ENCODE measurements at places on chromosomes 6 and 20. TPM values are rescaled to one million over a fixed set of nuclear protein-coding genes. Genes with fewer than 3 reads are reported as not detected.

- H3K27me3 ChIP-seq = no peaks in the 10 kb centered on the region
- DNase-seq = no peak
- no peaks in the 10 kb centered on the region for H3K36me3 ChIP-seq
- no peaks in the 10 kb centered on the region for H3K4me1 ChIP-seq
- no peak overlapping the region for H3K27ac ChIP-seq
Observed at GRCh38 chr20:21166801-21167200, 40.9 kb downstream of the KIZ start.

- no peak for DNase-seq
- H3K27me3 ChIP-seq = no peaks in the 10 kb centered on the region
- H3K4me1 ChIP-seq = no peaks in the 10 kb centered on the region
Observed at GRCh38 chr6:156191895-156192294, 585.3 kb upstream of the ARID1B start.

GRCh38 chr6:167647737-167648470 is 178.8 kb upstream of the AFDN start:
- no peak for DNase-seq
- H3K36me3 ChIP-seq = no peaks in the 10 kb centered on the region
- H3K27ac ChIP-seq = no peak overlapping the region
- H3K4me1 ChIP-seq = peaks cover 11% of the 10 kb centered on the region

- H3K36me3 ChIP-seq = no peaks in the 10 kb centered on the region
- H3K4me3 ChIP-seq = no peak overlapping the region
- H3K27me3 ChIP-seq = no peaks in the 10 kb centered on the region
- no peak for DNase-seq
- H3K27ac ChIP-seq = no peak overlapping the region
Observed at GRCh38 chr6:109897561-109898080, 80.5 kb upstream of the GPR6 start.

- H3K4me3 ChIP-seq = no peak overlapping the region
- no peak for DNase-seq
- H3K36me3 ChIP-seq = peaks cover 27% of the 10 kb centered on the region
- H3K27ac ChIP-seq = no peak overlapping the region
Observed at GRCh38 chr20:48736231-48736630, 91.6 kb downstream of the PREX1 start.

DNA sequence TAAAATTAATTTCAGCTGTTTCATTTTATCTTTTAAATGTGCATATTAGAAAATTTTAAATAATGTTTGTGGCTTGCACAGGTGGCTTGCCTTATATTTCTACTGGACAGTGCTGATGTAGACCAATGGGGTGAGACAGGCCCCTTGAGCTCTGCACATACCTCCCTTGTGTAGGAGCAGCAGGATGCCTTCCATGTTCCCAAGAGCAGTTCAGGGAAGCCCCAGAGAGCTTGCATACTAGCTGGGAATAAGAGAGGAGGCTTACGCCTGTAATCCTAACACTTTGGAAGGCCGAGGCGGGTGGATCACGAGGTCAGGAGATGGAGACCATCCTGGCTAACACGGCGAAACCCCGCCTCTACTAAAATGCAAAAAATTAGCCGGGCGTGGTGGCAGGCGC is 61.4 kb downstream of the RFPL4B start:
- no peaks in the 10 kb centered on the region for H3K36me3 ChIP-seq
- no peak for DNase-seq
- no peak overlapping the region for H3K4me3 ChIP-seq
- H3K27me3 ChIP-seq = 0 out of 2 replicates have a peak, but pooled peaks cover 1% of the 10 kb centered on the region

- 0 out of 2 replicates have a peak, but pooled peaks cover 6% of the 10 kb centered on the region for H3K27me3 ChIP-seq
- no peak within 1 kb of the TSS for H3K27ac ChIP-seq
- H3K4me1 ChIP-seq = no peaks in the 10 kb centered on the region
- no peaks in the 10 kb centered on the region for H3K36me3 ChIP-seq
Observed at GRCh38 chr6:32589596-32590449, at the start of gene HLA-DRB1. TSS of gene HLA-DRB1 (minus strand) at chr6:32589848. CDS start at chr6:32589742, 106 bp downstream.

- H3K4me3 ChIP-seq = peak overlapping the region; percentile 60
- no peak for DNase-seq
- peaks cover 13% of the 10 kb centered on the region for H3K4me1 ChIP-seq
- no peaks in the 10 kb centered on the region for H3K27me3 ChIP-seq
- peaks cover 23% of the 10 kb centered on the region for H3K36me3 ChIP-seq
- H3K27ac ChIP-seq = peak overlapping the region; percentile 63
Observed at GRCh38 chr20:18506744-18507143, 996 bp upstream of the SEC23B start.

GRCh38 chr20:47295921-47296426 is 60.5 kb downstream of the ZMYND8 start:
- no peaks in the 10 kb centered on the region for H3K4me1 ChIP-seq
- H3K4me3 ChIP-seq = no peak overlapping the region
- H3K27ac ChIP-seq = no peak overlapping the region
- no peak for DNase-seq
- no peaks in the 10 kb centered on the region for H3K27me3 ChIP-seq
- peaks cover 82% of the 10 kb centered on the region for H3K36me3 ChIP-seq

- H3K27ac ChIP-seq = no peak overlapping the region
- H3K4me1 ChIP-seq = no peaks in the 10 kb centered on the region
- H3K4me3 ChIP-seq = no peak overlapping the region
- no peaks in the 10 kb centered on the region for H3K36me3 ChIP-seq
- H3K27me3 ChIP-seq = no peaks in the 10 kb centered on the region
- no peak for DNase-seq
Observed at GRCh38 chr6:133108419-133108818, 132.7 kb upstream of the EYA4 start.

GRCh38 chr6:114403858-114404257 is 61.0 kb upstream of the HS3ST5 start:
- no peaks in the 10 kb centered on the region for H3K36me3 ChIP-seq
- H3K4me3 ChIP-seq = no peak overlapping the region
- no peak for DNase-seq
- H3K27ac ChIP-seq = no peak overlapping the region
- H3K27me3 ChIP-seq = no peaks in the 10 kb centered on the region
- H3K4me1 ChIP-seq = peaks cover 8% of the 10 kb centered on the region

Gene HRH3
- not detected for total RNA-seq

Gene TNXB
- not detected for total RNA-seq

Gene NAPB
- total RNA-seq = 8.8 TPM
